ENCODE measurements at places on chromosomes 12 and 14. TPM values are rescaled to one million over a fixed set of nuclear protein-coding genes. Genes with fewer than 3 reads are reported as not detected.

PLCZ1 gene
- not detected for total RNA-seq

FGD4 gene
- 0.23 TPM for total RNA-seq

GYS2 gene
- total RNA-seq, result 0.11 TPM

AVPR1A gene
- total RNA-seq, result not detected

CFAP73 gene
- not detected for total RNA-seq

CLSTN3 gene
- 50.7 TPM for total RNA-seq

DNA sequence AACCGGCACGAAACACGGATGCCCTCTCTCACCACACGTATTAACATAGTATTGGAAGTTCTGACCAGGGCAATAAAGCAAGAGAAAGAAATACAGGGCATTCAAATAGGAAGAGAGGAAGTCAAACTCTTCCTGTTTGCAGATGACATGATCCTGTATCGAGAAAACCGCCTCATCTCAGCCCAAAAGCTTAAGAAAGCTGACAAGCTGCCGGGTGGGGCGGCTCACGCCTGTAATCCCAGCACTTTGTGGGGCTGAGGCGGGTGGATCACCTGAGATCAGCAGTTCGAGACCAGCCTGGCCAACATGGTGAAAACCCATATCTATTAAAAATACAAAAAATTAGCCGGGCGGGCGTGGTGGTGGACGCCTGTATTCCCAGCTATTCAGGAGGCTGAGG is 17.7 kb downstream of the OR6S1 start:
- no peak for DNase-seq
- peaks cover 31% of the 10 kb centered on the region for H3K4me1 ChIP-seq
- H3K4me3 ChIP-seq, result no peak overlapping the region

DNA sequence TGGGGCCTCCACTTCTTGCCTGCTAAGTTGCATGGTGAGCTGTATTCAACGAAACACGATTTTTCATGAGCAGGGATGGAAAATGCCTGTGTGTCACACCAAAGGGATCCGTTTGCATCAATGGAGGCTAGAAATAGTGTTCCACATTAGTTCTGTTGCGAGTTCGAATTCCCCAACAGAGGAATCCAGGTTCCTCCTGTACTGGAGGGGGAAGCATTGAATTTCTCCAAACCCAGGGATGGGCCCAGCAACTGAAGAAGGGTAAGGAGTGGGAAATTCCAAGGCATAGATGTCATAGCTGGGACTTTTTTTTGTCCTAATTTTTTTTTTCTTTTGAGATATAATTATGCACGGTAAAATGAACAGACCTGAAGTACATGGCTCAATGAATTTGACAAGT is 336.2 kb downstream of the DPF3 start:
- no peaks in the 10 kb centered on the region for H3K36me3 ChIP-seq
- H3K4me3 ChIP-seq, result no peak overlapping the region
- no peaks in the 10 kb centered on the region for H3K27me3 ChIP-seq
- no peak for DNase-seq

GRCh38 chr14:100866666-100867630 is 36.6 kb downstream of the RTL1 start:
- no peaks in the 10 kb centered on the region for H3K27me3 ChIP-seq
- no peaks in the 10 kb centered on the region for H3K36me3 ChIP-seq
- no peak for DNase-seq
- H3K4me1 ChIP-seq, result no peaks in the 10 kb centered on the region

- H3K36me3 ChIP-seq, result no peaks in the 10 kb centered on the region
- H3K27ac ChIP-seq, result peak overlapping the region; percentile 98
- peak; percentile 6 for DNase-seq
- H3K27me3 ChIP-seq, result no peaks in the 10 kb centered on the region
- peaks cover 53% of the 10 kb centered on the region for H3K4me1 ChIP-seq
Observed at GRCh38 chr12:71840231-71840847, 780 bp downstream of the TBC1D15 start.

DNA sequence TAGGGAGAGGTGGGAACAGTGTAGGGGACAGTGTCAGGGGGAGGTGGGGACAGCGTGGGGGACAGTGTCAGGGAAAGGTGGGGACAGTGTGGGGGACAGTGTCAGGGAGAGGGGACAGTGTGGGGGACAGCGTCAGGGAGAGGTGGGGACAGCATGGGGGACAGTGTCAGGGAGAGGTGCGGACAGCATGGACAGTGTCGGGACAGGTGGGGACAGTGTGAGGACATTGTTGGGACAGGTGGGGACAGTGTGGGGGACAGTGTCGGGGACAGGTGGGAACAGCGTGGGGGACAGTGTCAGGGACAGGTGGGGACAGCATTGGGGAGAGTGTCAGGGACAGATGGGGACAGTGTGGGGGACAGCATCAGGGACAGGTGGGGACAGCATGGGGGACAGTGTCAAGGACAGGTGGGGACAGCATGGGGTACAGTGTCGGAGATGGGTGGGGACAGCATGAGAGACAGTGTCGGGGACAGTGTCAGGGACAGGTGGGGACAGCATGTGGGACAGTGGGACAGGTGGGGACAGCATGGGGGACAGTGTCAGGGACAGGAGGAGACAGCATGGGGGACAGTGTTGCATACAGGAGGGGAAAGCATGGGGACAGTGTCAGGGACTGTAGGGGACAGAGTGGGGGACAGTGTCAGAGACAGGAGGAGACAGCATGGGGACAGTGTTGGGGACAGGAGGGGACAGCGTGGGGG is 139.0 kb downstream of the TMEM121 start:
- H3K4me1 ChIP-seq, result no peaks in the 10 kb centered on the region
- H3K4me3 ChIP-seq, result no peak overlapping the region
- no peaks in the 10 kb centered on the region for H3K27me3 ChIP-seq
- no peak overlapping the region for H3K27ac ChIP-seq

DNA sequence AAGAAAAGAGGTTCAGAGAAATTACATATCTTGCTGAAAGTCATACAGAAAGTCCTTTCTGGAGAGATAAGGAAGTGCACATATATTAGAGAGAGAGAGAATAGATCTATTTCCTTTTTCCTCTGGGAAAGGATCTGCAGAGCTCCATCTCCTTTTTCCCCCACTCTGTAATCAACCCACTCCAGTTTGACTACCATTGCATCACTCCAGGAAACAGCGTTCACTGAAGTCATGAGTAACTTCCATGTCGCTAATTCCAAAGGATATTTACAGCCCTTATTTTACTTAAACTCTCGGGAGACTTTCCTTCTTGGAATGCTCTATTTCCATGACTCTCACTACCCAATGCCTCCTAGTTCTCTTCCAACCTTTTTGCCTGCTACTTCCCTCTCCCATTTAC is 72.5 kb upstream of the PARP11 start:
- H3K4me1 ChIP-seq, result peaks cover 50% of the 10 kb centered on the region
- no peak for DNase-seq
- H3K27me3 ChIP-seq, result no peaks in the 10 kb centered on the region

GRCh38 chr12:981176-981828 is 9.7 kb upstream of the ERC1 start:
- no peaks in the 10 kb centered on the region for H3K36me3 ChIP-seq
- H3K4me1 ChIP-seq, result no peaks in the 10 kb centered on the region
- no peak for DNase-seq
- H3K27ac ChIP-seq, result no peak overlapping the region
- no peaks in the 10 kb centered on the region for H3K27me3 ChIP-seq

GRCh38 chr14:65224799-65225198 is 122.5 kb upstream of the MAX start:
- no peak overlapping the region for H3K4me3 ChIP-seq
- peaks cover 34% of the 10 kb centered on the region for H3K4me1 ChIP-seq
- H3K27ac ChIP-seq, result no peak overlapping the region
- H3K36me3 ChIP-seq, result no peaks in the 10 kb centered on the region
- no peaks in the 10 kb centered on the region for H3K27me3 ChIP-seq

GRCh38 chr14:52244997-52245396 is 22.5 kb upstream of the PTGDR start:
- H3K4me3 ChIP-seq, result no peak overlapping the region
- no peak for DNase-seq
- peaks cover 31% of the 10 kb centered on the region for H3K4me1 ChIP-seq

DNA sequence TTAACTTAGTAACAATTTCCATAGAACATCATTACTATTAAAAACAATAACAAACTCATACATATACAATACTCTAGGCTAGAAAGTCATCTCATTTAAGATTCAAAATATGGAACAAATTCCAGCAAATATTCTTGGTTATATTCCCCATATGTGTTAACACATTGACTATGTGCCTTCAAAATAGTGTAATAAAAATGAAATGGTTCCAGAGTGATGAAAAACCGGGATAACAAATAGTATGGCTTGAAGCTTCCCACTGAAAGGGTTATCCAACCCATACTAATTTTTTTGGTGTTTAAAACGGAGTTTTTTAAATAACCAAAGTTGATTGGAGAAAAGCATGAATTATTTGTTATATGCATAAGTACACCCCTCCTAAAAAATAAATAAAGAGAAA is 5.3 kb downstream of the LRIG3 start:
- H3K27me3 ChIP-seq, result peaks cover 3% of the 10 kb centered on the region
- no peak overlapping the region for H3K4me3 ChIP-seq
- no peak overlapping the region for H3K27ac ChIP-seq
- H3K36me3 ChIP-seq, result no peaks in the 10 kb centered on the region
- no peak for DNase-seq

- H3K4me1 ChIP-seq, result no peaks in the 10 kb centered on the region
- H3K27ac ChIP-seq, result no peak overlapping the region
- DNase-seq, result no peak
Observed at GRCh38 chr12:78891646-78892353, 27.2 kb downstream of the SYT1 start.

- no peak for DNase-seq
- H3K4me3 ChIP-seq, result no peak overlapping the region
- H3K36me3 ChIP-seq, result no peaks in the 10 kb centered on the region
- no peaks in the 10 kb centered on the region for H3K27me3 ChIP-seq
- no peak overlapping the region for H3K27ac ChIP-seq
Observed at GRCh38 chr12:9367828-9368227, 159.6 kb upstream of the PZP start.

DNA sequence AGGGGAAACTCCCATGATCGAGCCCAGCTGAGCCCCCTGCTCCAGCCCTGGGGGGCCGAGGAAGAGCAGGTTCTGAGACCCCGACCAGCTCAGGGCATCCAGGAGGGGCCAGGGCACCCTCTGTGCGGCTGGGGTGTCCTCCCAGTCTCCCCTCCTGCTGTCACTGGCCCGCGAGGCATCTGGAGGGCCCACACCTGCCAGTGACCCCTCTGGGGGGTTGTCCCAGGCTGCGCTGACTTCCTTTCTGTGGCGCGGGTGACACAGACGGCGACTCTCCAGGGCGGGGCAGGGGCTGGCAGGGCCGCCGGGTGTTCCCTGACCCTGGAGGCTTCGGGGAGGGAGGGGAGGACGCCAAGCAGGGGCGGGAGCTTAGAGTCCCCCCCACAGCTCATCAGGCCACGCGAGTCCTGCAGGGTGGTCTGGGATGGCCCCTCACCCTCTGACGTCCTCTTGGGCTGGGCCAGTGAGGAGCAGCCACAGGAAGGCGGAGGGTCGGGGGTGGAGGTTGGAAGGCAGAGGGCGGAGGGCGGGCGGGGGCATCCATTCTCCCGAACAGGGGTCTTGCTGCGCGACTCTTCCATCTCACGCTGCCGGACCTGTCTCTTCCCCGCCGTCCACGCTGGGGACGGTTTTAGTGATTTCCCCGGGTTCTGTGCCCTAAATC is 38.6 kb upstream of the FBRSL1 start:
- H3K27me3 ChIP-seq, result no peaks in the 10 kb centered on the region
- no peak for DNase-seq
- H3K4me1 ChIP-seq, result peaks cover 11% of the 10 kb centered on the region
- no peak overlapping the region for H3K4me3 ChIP-seq

DNA sequence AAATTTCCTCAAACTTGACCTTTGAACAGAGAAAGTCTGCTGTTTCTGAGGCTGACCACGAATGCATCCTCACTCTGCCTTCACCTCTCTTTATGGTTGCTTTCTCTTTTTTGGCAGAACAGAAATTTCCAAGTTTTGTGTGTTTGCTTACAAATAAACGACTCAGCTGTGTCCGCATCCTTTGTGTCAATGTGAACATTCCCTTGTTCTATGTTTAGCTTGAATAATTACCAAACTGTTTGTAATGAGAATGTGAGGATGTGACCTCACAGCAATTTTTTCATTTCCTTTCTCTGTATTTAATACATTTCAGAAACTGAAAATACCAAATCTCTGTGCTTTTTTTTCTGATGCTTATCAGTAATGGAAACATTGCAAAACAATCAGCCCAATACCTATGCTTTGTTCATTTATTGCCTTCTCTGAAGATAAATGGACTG is 410.9 kb downstream of the EGLN3 start:
- H3K27me3 ChIP-seq, result no peaks in the 10 kb centered on the region
- DNase-seq, result no peak
- no peak overlapping the region for H3K27ac ChIP-seq
- H3K4me1 ChIP-seq, result no peaks in the 10 kb centered on the region
- no peak overlapping the region for H3K4me3 ChIP-seq

- H3K4me3 ChIP-seq, result no peak overlapping the region
- H3K36me3 ChIP-seq, result no peaks in the 10 kb centered on the region
- H3K4me1 ChIP-seq, result no peaks in the 10 kb centered on the region
- no peaks in the 10 kb centered on the region for H3K27me3 ChIP-seq
- H3K27ac ChIP-seq, result no peak overlapping the region
Observed at GRCh38 chr14:88168498-88169165, 154.4 kb downstream of the KCNK10 start.

- H3K36me3 ChIP-seq, result peaks cover 5% of the 10 kb centered on the region
- H3K27me3 ChIP-seq, result no peaks in the 10 kb centered on the region
- DNase-seq, result no peak
- no peaks in the 10 kb centered on the region for H3K4me1 ChIP-seq
Observed at GRCh38 chr14:50344876-50345563, 32.9 kb downstream of the DMAC2L start.

DNA sequence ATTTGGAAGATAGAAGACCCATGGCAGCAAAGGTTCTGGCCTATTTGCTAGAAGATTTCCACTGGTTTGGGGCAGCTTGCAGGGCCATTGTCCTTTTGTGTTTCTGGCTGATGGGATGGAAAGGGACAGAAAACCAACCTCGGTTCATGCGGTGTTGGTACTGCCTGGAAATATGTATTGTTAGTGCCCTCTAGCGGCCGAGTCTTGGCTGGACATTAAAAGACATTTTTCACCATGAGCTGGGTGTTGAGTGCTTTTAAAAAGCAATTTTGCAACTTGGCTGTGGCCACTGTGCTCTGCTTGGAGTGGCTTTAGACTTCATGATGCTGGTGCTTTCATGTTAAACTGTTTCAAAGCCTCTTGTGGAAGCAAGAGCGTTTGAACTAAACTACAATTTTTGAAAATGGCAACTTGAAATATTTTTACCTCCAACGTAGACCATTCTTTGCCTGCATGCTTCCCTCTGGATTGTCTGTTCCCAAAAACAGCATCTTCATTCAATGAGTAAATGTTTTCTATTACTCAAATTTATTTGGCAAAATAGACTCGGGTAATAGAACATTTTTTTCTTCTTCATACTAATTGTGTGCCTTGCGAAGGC is 102.7 kb upstream of the TBX5 start:
- H3K27ac ChIP-seq, result no peak overlapping the region
- H3K36me3 ChIP-seq, result no peaks in the 10 kb centered on the region
- no peaks in the 10 kb centered on the region for H3K27me3 ChIP-seq

DNA sequence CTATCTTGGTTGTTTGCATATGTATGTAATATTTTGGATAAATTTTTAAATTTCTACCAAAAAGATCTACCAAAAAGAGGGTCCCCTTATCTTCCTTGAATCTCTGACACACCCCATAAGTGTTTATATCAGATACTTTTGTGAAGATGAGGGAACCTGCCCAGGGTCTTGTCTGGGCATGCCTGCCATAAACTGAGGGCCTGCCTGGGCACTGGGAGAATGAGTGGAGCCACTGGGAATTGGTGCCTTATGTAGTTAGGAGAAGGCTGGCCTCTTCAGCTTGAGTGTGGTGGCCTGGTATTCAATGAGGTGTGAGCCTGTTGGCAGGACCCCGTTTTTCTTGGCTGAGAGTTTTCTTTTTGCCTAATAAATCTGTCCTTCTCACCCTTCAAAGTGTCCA is 46.5 kb downstream of the OR9K2 start:
- H3K36me3 ChIP-seq, result no peaks in the 10 kb centered on the region
- no peak for DNase-seq
- no peaks in the 10 kb centered on the region for H3K27me3 ChIP-seq
- H3K27ac ChIP-seq, result no peak overlapping the region

Measured in CD4-positive, alpha-beta memory T cell (primary cell).